ENCODE measurements at places on chromosomes 5 and 9. TPM values are rescaled to one million over a fixed set of nuclear protein-coding genes. Genes with fewer than 3 reads are reported as not detected.

WNT8A gene
- 0.69 TPM for total RNA-seq

FRRS1L gene
- 0.03 TPM for total RNA-seq

ACTBL2 gene
- not detected for total RNA-seq

ECM2 gene
- total RNA-seq = not detected

ANXA6 gene
- 224 TPM for total RNA-seq

SNAPC3 gene
- total RNA-seq = 31.8 TPM

IGFBPL1 gene
- total RNA-seq = 9.1 TPM

ANXA1 gene
- 43.3 TPM for total RNA-seq

PAM gene
- total RNA-seq = 255 TPM

ZMYND19 gene
- total RNA-seq = 25.6 TPM

PDE6A gene
- total RNA-seq = not detected

PCDHB5 gene
- total RNA-seq = 7.8 TPM

PCDHB13 gene
- 7.1 TPM for total RNA-seq

LRRC19 gene
- total RNA-seq = not detected

SLC36A2 gene
- total RNA-seq = not detected

NNT gene
- 21.7 TPM for total RNA-seq

SNX18 gene
- total RNA-seq = 22.3 TPM

CCDC192 gene
- total RNA-seq = 0.26 TPM
